ENCODE measurements at places on chromosomes 3 and 15. TPM values are rescaled to one million over a fixed set of nuclear protein-coding genes. Genes with fewer than 3 reads are reported as not detected.

Gene TICRR
- 0.35 TPM for total RNA-seq

Gene KCNH8
- 0.15 TPM for total RNA-seq

DNA sequence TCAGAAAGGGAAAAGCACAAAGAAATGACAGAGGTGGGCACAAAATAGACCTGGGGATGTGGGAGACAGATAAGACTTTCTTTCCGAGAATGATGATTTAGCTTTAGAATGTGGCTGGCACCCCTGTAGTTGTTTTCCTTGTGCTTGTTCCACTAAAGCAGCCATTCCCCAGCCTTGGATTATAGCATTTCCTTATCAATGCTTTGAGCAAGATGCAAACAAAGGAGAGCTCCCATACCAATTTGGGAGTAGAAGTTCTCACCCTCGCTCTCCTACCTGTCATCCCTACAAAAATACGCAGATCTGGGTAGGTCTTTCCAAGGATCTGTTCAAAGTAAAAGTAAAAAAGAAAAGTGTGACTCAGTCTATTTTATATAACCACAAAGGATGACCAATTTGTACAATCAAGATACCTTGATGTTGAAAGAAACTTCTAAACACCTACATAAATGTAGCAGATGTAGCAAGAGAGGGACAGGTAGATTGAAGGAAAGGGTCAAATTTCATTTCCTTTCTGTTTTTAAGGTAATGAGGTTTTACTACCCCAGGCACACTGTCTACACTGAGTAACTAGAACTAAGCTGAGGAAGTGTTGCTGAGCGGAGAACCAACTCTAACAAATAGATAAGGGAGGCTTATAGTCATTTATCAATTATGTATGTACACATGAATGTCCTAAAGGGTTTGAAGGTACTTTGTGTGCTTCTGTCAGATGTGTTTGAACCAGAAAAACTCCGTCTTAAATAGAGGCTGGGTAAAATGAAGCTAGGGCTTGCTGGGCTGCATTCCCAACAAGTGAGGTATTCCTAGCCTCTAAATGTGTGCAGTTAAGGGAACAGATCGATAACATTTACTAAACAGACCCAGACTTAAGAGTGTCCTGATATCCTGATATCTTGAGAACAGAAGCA is 91.1 kb upstream of the LRRN1 start:
- DNase-seq = no peak

Gene B3GALNT1
- total RNA-seq = 0.50 TPM

DNA sequence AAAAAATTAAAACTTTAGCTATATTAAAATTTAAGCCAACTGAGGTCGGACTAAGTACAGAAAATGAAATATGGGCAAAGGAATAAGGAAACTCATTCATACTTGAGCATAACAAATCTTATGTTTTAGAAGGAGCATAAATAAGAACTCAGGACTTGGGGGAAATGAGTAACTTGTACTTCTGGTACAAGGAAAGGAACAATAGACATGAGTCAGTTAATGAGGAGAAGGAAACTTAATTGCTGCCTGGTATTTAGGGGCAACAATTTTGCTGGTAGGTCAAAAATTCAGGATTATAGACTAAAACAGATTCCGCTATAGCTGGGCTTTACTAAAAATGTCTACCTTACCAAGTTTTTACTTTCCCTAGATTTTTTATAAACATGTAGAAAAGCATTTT is 113.1 kb downstream of the MYO5A start:
- no peak for DNase-seq

DNA sequence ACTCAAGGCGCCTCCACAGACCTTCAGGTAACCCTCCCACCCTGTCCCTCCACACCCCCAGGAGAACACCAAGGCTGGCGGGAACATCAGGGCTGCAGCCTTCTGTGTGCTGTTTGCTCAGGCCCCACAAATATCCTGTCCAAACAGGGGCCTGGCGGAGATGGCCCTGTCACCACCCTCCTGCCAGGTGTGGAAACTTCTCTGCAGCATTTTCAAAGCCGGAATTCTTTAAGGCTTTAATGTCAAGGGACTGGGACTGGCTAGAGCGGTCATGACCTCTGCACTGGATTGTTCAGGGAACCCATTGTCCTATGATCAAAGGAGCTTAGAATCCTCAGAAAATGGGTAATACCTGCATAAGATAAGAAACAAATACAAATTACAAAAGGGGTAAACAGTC is 46.6 kb downstream of the FBLN2 start:
- no peak for DNase-seq

DNA sequence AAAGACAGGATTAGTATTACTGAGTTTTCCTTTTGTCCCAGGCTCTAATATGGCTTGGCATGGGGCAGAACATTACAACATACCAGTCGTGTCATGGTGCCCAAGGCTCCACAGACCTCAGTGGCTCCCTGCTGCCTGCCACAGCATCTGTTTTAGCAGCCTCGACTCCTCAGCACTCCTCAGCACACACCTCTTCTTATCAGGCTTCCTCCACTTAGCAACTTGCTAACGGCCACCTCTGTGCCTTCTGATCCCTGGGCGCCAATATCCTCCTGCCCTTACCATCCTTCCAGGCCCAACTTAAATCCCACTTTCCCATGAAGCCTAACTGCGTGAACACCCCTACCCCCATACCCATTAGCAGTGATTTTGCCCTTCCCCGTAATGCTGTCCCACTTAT is 6.2 kb upstream of the CAPN3 start:
- no peak for DNase-seq

Gene HIGD2B
- total RNA-seq = not detected

Gene SQOR
- 34.3 TPM for total RNA-seq

- no peak for DNase-seq
Measured at GRCh38 chr3:66659056-66659455, 158.2 kb upstream of the LRIG1 start.

- DNase-seq = no peak
Measured at GRCh38 chr3:20324664-20325478, 138.9 kb upstream of the SGO1 start.

Gene NLGN1
- total RNA-seq = not detected

Gene EIF4A2
- total RNA-seq = 576 TPM

GRCh38 chr15:36999778-37000177 is 100.6 kb downstream of the MEIS2 start:
- DNase-seq = no peak

Gene BMF
- 46.7 TPM for total RNA-seq

DNA sequence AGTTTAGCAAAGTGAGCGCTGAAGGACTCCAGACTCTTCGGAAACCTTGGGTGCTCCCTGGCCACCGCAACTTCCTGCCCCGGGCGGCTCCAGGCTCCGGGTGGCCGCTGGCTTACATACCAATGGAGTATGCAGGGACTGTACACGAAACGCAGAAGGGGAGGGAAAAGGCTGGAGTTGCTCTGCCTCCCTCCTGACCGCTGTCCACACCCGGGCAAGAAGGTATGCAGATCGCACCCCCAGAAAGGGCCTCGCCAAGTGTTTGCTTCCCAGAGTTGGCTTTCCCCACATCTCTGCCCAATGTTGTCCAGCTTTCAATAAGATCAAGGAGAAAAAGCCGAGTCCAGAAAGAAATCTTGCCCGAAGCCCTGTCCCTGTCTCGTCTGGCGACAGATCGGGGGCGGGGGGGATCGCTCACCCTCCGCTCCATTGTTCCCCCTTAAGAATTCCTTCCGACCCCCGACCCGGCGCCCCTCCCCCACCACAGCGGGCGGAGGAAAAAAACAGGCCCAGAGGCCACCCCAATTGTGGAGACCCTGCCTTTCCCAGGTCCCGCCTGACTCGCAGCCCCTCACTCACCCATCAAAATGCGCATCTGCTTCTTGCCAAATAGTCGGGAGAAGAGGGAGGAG is 533 bp downstream of the ARF4 start:
- peak; percentile 14 for DNase-seq

Gene TADA3
- 39.8 TPM for total RNA-seq

DNA sequence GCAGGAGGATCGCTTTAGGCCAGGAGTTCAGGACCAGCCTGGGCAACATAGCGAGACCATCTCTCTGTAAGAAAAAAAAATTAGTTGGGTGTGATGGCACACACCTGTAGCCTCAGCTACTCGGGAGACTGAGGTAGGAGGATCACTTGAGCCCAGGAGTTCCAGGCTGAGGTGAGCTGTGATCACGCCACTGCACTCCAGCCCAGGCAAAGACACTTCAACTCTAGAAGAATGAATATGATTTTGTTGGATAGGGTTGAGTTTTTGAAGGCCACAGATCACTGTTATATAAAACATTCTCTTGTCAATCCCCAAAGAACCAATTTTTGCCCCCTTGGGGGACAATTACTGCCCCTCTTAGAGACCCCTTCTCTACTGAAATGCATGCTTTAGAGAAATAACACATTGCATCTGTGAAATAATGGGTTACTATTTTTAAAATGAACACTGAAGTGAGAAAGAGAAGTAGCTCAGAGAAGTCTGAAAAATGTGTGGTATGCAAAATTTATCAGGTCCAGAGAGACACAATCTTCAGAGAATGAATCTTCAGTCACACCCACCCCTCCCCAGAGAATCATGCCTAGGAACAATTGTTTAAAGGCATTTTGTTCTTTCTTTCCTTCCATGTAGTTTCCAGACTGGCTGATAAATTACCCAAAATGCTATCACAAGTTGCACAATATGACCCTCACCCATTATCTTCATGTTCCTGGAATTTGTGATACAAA is 42.7 kb downstream of the METTL6 start:
- DNase-seq = no peak

DNA sequence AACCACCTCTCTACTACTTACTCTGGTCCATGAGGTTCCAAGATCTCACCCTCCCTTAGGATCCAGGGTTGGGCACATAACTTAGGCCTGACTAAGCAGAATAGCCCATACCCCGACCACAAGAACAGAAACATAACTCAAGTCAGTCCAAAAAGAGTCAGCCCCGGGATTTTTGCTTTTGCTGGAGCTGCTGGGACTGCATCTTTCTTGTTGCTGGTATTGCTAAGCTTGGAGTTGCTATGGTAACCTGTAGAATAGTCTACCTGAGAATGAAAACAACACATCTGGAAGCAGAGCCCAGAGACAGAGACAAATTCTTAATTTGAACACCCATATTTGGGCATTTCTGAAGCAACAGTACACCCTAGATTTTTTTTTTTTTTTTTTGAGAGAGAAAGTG is 6.5 kb downstream of the RUBCN start:
- DNase-seq = no peak

Gene UBA7
- 293 TPM for total RNA-seq

Gene SNTN
- not detected for total RNA-seq

Gene LRRIQ4
- not detected for total RNA-seq

Gene MINAR1
- total RNA-seq = 0.47 TPM

Gene MAGI1
- total RNA-seq = 0.63 TPM

Gene AKAP13
- total RNA-seq = 391 TPM

- no peak for DNase-seq
Measured at GRCh38 chr3:112360561-112360960, 27.6 kb downstream of the CD200 start.

- no peak for DNase-seq
Measured at GRCh38 chr15:69091654-69092053, 68.8 kb upstream of the GLCE start.

Gene OR5K2
- not detected for total RNA-seq

GRCh38 chr3:124033360-124034015 is 41.6 kb upstream of the ROPN1 start:
- no peak for DNase-seq

Gene PLSCR5
- total RNA-seq = not detected

DNA sequence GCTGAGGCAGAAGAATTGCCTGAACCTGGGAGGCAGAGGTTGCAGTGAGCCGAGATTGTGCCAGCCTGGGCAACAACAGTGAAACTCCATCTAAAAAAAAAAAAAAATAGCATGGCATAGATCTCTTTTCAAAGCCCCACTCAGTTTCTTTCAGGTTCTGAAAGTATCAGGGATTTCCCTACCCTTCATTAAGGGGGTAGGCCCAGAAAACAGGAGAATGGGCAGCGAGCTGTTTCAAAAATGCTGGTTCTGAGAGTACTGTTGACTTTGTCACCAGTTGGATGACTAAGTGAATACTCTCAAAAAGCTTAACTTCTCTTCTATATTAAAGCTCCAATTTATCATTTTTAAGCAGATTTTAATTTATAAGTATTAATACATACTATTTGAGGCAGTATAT is 72.8 kb downstream of the ARHGAP31 start:
- no peak for DNase-seq

GRCh38 chr3:143443851-143444331 is 324.3 kb downstream of the CHST2 start:
- DNase-seq = no peak
